ENCODE measurements at places on chromosomes 11 and 22. TPM values are rescaled to one million over a fixed set of nuclear protein-coding genes. Genes with fewer than 3 reads are reported as not detected.
A peak's percentile ranks its signal among the peaks of the same experiment; 100 is the strongest.

- no peak for DNase-seq
These were observed 82.1 kb upstream of the GALNT18 start for GRCh38 chr11:11703885-11704284.

LRRC4C gene
- polyA plus RNA-seq, result 0.63 TPM

GRCh38 chr11:6925007-6925577, 1.1 kb upstream of the ZNF215 start:
- no peak for DNase-seq

GRCh38 chr11:8167796-8168195, 1.0 kb downstream of the RIC3 start:
- DNase-seq, result no peak

TTC36 gene
- polyA plus RNA-seq, result not detected

EI24 gene
- polyA plus RNA-seq, result 59.7 TPM

DNA sequence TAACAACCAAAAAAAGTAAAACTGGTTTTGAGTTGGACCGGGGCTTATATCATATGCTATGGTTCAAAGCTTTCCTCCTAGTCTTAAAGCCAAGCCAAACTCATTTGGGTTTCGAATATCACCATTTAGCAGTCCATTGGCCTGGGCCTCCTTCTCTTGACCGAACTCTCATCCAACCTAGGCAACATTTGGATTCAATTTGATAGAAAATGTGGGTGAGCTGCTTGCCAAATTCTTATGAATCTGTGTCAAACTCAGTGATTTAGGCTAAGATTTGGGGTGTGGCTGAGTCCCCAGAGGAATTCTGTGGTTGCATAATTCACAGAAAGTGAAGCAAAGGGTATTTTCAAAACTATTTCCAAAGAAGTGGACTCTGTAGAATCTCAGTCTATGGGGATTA, 83.7 kb downstream of the BLID start:
- DNase-seq, result no peak

GRCh38 chr11:86414032-86414431, 39.3 kb downstream of the CCDC81 start:
- DNase-seq, result no peak

GRCh38 chr22:50525858-50526107, 385 bp upstream of the SCO2 start:
- no peak for DNase-seq

C11orf86 gene
- polyA plus RNA-seq, result 0.10 TPM

DNA sequence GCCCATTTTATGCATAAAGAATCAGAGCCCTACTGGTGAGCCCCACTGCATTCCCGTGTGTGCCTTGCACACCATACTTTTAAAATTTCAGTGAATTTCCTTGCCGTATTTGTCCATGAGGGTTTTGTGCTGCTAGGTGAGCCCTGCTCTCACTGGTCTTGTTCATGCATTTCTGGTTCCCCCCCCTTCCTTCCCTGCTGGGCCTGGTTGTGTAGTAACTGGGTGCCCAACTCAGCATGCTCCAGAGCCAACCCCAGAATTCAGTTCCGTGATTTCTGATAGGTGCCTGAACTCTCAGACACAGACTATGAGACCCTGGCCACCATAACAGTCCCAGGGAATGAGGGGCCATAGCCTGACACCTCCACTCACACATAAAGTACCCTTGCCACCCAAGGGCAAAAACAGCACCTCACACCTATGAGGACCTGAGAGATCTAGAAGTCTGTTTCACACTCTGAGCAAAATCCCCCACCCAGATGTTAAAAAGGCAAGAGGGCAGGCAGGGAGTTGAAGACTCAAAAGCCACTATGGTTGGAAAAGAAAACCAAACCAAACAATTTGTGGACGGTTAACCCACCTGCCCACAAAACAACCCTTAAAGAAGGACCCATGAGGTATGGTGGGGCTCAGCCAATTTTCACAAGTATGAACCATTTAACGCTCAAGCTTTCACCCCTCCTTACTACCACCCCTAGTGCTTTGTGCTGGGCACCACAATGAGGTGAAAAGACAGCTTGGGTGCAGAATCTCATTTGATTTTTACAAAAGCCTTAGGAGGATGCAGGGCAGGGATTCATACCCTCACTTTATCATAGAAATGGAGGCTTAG, 16.8 kb upstream of the IL10RA start:
- DNase-seq, result no peak

DNA sequence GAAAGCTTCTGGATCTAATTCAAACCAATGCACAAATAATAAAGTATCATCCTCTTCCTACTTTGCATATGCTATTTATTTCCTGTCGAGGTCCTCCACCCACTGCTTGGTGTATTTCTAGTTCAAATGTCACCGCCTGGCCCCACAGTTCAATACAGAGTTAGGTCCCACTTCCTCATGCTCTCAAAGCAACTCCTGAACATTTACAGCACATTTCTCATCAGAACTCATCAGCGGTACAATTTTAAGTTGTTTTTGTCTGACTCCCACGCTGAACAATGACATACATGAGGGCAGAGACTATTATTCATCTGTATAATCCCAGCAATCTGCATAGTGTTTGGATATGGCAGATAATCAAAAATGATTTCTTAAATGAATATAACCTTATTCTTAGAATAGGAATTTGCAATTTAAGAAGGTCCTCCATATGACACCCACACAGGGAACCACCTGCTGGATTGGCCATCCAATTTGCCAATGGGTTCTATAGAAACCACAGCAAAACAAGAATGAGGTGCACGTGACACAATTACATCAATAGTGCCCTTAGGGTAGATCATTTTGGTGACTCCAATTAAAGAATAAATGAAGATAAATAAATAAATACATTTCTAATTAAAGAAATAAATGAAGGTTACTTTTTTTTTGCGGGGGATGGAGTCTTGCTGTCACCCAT, 54.2 kb downstream of the SLC25A17 start:
- DNase-seq, result no peak

GRCh38 chr11:9144828-9145227, 53.4 kb upstream of the SCUBE2 start:
- DNase-seq, result no peak

DNA sequence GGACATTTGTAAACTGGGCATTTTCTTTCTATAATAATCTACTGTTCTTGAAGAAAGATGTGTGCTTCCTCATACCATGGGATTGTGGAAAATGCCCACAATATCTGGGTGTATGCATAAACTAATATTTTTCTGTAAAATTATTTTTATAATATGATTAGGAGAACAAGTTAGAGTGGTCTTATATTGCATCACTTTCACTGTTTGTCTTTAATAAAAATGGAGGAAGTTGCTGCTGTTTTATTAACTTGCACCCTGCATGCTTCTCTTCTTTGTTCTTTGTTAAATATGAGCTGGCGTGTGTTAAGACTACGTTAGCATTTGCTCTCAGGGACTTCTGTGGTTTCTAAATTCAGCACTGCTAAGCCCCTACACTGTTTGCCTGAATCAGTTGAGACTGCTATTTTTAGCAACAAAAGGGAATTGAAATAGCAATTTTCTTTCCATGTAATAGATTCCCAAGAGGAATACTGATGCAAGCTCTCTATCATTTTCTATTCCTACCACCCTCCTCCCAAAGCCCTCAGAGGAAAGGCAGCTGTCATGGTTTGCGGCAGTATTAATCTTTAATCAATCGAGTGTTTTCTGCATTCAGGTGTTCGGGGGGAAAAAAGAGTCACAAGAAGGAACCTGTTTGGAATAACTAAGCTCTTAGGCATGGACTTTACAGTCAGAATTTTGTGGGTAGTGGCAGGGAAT, 56.1 kb downstream of the HSD17B12 start:
- no peak for DNase-seq

OR51B5 gene
- polyA plus RNA-seq, result not detected

- DNase-seq, result no peak
These were observed 43.4 kb downstream of the ZNF280B start for GRCh38 chr22:22465094-22465602.

ASRGL1 gene
- 3.0 TPM for polyA plus RNA-seq

- no peak for DNase-seq
These were observed 71.1 kb downstream of the STIM1 start for GRCh38 chr11:3926458-3927095.

DNA sequence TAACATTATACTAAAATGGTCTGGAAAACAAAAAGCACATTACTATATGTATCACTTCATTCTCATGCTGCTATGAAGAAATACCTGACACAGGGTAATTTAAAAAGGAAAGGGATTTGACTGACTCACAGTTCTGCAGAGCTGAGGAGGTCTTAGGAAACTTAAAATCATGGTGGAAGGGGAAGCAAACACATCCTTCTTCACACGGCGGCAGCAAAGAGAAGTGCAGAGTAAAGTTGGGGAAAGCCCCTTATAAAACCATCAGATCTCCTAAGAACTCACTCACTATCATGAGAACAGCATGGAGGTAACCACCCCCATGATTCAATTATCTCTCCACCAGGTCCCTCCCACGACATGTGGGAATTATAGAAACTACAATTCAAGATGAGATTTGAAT, 60.0 kb downstream of the FAM181B start:
- DNase-seq, result no peak

DNA sequence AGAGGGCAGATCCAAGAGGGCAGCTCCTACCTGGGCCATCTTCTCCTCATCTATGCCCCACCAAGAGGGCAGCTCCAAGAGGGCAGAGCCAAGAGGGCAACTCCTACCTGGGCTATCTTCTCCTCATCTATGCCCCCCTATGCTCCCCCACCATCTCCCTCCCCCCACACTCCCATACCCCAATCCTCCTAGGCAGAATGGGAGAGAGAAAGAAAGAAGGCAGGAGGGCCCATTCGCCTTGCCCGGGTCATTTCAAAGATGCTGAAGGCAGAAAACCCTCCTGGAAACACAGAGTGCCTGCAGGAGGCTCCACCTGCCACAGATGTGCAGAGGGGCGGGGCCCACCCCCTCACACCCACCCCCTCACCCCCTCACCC, 78.5 kb downstream of the BUD13 start:
- peak; percentile 27 for DNase-seq

OR4C3 gene
- polyA plus RNA-seq, result not detected

GRCh38 chr11:14451825-14452224, 47.8 kb downstream of the COPB1 start:
- no peak for DNase-seq

DNA sequence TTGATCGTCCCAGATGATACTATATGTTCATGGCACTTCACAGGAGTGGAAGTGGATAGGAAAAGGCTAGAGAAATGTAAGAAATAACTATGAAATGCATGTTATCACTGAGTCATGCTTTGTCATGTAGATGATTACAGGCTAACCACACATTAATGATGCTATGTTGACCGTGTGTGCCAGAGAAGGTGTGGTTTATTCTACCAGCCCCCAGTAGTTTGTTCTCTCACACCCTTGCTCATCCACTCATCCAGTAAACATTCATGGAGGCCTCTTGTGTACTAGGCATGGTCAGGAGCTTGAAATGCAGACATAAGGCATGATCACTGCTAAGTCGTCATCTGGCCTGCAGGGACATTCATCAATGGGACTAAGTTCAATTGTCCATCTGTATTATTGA, 153.0 kb upstream of the PITPNB start:
- DNase-seq, result no peak

DNA sequence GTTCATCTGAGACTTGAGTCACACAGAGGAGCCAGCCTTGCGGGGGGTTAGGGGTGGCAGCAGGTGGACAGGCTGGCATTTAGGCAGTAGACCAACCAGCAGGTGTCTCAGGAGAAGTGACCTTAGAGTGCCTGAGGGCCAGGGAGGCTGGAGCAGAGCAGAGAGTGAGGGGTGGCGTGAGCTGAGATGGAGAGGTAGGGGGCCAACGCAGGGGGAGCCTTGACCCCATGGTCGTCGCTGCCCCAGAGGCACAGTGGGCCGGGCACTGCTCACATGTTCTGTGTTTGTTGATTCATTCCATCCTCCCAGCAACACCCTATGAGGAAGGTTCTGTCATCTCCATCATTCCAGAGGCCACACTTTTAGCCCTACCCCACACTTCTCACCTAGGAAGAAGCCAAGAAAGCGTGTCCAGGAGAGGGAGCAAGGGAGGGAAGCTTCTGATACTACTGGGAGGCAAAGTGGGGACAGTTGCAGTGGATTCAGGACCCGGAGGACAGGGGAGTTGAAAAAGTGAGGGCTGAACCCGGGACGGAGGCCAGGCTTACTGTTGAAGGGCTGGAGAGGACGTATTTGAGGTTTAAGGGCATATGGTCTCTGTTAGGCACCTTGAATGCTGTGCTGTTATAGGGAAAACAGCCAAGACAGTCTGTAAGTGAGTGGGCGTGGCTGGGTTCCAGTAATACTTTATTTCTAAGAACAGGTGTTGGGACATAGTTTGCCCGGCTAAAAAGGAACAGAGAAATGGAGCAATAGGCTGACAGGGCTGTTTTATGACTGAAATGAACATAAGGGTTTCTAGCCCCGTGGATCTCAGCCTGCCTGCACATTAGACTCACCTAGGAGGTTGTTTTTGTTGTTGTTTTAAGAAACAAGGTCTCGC, 7.3 kb downstream of the SART1 start:
- no peak for DNase-seq

DNA sequence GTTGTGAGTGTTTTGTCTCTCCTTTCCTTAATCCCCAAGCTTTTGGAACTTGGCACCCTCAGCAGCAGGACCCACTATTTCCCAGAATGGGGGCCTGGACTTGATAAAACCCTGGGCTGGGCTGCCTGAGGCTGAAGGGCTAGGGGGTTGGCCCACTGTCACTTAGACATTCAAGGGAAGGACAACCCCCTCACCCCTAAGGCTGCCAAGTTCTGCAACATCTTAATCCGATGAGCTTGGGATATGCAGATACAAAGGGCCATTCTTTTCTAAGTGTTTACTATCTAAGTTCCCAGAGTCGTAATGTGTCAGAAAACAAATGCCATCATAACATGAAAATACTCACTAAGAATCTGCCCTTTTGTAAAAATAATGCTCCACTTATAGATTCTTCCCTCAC, 42.9 kb downstream of the IRAG1 start:
- no peak for DNase-seq

- DNase-seq, result no peak
These were observed 3.9 kb downstream of the DBX1 start for GRCh38 chr11:20156280-20156875.

C11orf91 gene
- polyA plus RNA-seq, result not detected

DNA sequence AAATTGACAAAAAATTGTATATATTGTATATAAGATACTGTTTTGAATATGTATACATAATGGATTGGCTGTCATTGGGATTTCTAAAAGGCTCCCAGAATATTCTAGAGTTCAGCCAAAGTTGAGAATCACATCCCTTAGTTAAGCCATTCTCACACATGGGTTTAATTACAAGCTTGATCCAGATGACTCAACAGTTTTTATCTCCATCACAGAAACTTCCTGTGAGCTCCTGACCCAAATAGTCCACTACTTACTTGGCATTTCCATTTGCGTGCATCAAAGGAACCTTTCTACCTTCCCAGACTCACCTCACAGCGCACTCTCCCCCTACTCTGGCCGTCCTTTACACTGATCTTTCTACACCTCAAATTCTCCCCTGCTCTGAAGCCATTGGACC, 184.8 kb upstream of the ARHGAP20 start:
- no peak for DNase-seq

GRCh38 chr11:1340111-1340510, 30.7 kb upstream of the TOLLIP start:
- DNase-seq, result no peak
